Left colon (tissue), 2 donors: ENCODE measurements at places on chromosomes 4 and X.

DNA sequence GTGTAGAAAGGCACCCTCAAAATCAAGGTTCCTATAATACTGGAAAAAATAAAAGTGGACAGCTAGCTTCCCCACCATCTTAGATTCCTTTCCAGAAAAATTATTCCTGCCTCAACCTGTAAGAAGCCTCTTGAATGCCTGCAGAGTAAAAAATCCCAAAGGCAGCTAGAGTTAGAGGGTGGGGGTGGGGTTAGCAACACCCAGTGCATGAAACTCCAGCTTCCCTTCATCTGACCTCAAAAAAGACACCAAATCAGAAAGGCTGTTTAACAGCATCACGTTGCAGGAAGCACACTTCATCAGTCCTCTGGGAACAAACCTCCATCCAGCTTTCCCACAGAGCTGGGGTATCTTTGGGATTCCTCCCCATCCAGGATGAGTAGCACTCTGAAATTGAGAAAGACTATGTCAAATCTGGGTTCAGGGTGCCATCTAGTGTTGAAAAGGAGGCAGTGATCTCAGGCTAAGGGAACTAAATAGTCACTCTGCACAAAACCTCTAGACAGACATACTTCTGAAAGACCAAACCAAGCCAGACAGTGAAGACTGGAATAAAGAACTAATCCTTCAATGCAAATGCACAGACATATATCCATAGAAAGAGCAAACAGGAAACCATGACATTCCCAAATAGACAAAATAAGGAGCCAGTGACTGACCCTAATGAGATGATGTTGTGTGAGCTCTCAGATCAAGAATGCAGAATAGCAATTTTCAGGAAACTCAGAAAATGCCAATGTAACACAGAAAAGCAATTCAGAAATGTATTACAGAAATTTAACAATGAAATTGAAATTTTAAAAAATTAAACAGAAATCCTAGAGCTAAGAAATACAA, 97.9 kb downstream of the ARHGEF9 start:
- DNase-seq = no peak

DNA sequence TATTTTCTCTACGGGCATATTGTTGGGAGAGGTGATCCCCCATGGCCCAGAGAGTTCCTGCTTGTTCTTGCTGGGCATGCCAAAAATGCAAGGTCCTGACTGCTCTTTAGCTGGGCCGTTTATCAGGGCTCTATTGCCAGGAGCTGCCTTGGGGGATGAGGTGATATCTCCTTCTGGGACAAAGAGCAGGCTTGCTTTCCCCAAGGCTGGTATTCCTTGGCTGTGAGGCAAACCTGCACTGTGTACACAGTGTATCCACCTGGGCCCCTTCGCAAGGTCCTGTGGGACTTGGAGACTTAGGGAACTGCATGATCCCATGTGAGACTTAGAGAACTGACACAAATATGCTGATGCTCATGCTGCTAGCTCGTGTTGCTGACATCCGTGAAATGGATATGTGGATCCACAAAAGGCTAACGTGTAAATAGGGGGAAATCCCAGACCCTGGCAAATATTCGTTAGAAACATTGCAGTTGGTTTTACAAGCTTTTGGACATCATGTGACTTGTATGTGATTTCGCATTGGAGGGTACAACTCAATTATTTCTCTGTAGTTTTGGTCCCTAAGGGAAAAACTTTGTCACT, 24.4 kb upstream of the ZFX start:
- DNase-seq = no peak

GRCh38 chrX:126237524-126237923, 71.4 kb upstream of the DCAF12L2 start:
- no peak for DNase-seq

- no peak for DNase-seq
Measured at GRCh38 chr4:7238300-7238960, 46.1 kb downstream of the SORCS2 start.

DNA sequence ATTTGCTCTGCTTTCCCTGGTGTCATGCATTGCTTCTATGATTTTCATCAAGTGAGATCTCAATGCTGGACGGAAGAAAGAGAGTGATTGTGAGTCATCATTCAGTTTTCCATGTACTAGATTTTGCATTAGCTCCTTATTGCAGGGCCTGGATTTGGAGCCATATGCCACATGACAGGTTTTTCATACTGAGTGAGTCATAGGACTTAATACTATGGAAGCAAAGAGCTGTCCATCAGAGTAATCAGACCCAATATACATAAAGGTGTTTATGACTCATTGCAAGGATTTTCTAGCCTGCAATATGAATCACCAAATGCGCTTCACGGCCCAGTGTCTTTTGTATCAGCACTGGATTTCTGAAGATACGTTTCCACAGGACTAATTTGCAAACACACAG, 11.2 kb upstream of the TFDP3 start:
- no peak for DNase-seq

- DNase-seq = no peak
Measured at GRCh38 chr4:89134775-89135319, 23.5 kb downstream of the TIGD2 start.

DNA sequence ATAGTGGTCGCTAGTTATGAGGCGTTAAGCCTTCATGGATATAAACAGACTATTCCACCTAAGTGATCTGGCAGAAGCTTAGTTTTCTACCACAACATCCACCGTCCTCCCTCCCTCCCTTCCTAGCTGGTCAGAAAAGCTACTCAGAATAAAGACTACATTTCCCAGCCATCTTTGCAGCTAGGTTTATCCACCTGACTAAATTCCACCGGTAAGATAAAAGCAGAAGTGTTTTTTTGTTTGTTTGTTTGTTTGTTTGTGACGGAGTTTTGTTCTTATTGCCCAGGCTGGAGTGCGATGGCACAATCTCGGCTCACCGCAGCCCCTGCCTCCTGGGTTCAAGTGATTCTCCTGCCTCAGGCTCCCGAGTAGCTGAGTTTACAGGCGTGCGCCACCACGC, 44.3 kb downstream of the HELT start:
- no peak for DNase-seq

GRCh38 chr4:78299565-78299972, 242.4 kb downstream of the FRAS1 start:
- DNase-seq = no peak

- DNase-seq = peak; percentile 7
Measured at GRCh38 chr4:7424553-7425111, 10.1 kb downstream of the PSAPL1 start.

GRCh38 chr4:81604683-81605218, 133.0 kb upstream of the RASGEF1B start:
- DNase-seq = no peak
